ENCODE measurements at places on chromosomes 12 and 14.

GRCh38 chr12:77485961-77486854, 344.5 kb upstream of the NAV3 start:
- no peak for DNase-seq

DNA sequence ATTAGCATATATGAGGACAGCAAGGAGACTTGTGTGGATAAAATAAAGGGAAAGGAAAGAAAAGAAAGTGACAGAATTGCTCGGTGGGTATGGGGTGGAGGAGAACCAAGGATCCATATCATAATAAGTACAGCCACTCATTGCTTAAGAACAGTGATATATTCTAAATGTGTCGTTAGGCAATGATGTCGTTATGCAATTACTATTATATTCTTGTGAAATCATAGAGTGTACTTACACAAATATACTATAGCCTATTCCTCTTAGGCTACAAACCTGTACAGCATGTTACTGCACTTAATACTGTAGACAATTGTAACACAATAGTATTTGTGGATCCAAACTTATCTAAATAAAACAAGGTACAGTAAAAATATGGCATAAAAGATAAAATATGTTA, 271.1 kb downstream of the CCER1 start:
- no peak for DNase-seq

GRCh38 chr14:70702161-70702560, 60.4 kb downstream of the TTC9 start:
- no peak for DNase-seq

- DNase-seq = no peak
Measured at GRCh38 chr12:109822951-109823411, 10.2 kb downstream of the TRPV4 start.

DNA sequence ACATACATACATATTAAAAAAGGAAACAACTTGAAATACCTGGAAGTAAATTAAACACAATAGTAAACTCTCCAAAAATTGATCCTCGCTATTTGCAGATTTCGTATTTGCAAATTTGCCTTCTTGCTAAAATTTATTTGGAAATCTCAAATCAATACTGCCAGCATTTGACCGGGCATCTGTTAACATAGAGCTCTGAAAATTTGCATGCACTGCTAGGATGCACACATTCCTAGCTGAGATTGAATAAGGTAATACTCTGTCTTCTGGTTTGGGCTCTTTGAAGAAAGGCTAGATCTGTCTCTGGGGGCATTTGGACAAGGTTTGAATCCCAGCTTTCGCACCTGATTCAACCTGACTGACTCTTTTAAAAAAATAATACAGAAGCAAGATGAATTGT, 729.1 kb upstream of the MGAT4C start:
- DNase-seq = no peak

- no peak for DNase-seq
Measured at GRCh38 chr14:50319721-50320120, 7.6 kb downstream of the DMAC2L start.

Measured in CD8-positive, alpha-beta memory T cell (primary cell).